ENCODE measurements at places on chromosomes 6 and 20.
A peak's percentile ranks its signal among the peaks of the same experiment; 100 is the strongest.

GRCh38 chr20:11032611-11033010, 358.8 kb upstream of the JAG1 start:
- DNase-seq = no peak

DNA sequence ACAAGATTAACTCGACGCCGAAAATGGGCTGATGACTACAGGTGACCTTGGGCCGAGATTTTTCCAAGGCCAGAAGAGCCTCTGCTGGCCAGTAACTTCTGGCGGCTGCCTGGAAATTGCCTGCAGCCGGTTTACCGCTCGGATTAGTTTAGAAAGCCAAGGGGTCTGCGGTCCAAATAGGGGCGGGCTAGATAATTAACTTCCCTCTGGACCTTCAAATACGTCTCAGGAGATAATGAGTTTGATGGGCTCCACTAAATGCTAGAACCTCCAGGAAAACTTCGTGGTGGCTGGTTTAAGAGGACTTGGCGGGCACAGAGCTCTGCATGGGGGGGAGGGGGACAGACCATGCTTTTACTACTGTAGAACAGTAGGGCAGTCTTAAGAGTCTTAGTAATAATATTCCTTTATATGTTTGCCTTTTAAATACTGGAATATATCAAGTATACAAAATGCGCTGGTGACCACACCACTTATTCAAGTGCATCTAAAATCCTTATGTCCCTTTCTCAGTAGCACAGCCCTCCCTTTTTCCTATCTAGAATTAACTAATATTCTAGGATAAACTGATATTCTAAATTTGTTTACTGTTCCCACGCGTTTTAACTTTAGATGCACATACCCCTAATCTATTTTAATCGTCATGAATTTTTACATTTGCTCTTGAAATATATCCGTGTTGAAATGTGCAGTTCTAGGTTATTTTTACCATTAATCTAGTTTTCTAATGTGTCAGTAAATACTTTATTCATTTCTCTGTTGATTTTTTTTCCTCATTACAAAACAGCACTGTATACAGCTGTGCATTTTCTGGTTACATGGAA, 107.5 kb upstream of the PRSS16 start:
- DNase-seq = no peak

DNA sequence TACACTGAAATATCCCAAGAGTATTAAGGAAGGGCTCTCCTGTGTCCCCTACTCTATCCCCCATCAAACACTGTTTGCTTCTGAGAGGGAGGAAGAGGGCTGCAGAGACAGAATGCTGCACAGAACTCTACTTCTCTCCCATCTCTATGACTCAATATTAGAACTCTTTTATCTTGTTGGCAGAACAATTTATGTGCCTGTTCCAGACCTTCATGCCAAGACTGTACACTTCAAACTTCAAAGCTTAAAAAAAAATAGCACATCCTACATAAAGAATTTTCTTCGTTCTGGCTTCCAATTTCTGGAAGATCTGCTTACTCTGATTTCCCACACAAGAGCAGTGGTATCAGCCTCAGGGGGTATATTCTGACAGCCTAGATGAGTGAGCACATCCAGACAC, 19.6 kb upstream of the GPR63 start:
- DNase-seq = no peak

GRCh38 chr6:132190815-132191175, 210.5 kb downstream of the MOXD1 start:
- DNase-seq = no peak

DNA sequence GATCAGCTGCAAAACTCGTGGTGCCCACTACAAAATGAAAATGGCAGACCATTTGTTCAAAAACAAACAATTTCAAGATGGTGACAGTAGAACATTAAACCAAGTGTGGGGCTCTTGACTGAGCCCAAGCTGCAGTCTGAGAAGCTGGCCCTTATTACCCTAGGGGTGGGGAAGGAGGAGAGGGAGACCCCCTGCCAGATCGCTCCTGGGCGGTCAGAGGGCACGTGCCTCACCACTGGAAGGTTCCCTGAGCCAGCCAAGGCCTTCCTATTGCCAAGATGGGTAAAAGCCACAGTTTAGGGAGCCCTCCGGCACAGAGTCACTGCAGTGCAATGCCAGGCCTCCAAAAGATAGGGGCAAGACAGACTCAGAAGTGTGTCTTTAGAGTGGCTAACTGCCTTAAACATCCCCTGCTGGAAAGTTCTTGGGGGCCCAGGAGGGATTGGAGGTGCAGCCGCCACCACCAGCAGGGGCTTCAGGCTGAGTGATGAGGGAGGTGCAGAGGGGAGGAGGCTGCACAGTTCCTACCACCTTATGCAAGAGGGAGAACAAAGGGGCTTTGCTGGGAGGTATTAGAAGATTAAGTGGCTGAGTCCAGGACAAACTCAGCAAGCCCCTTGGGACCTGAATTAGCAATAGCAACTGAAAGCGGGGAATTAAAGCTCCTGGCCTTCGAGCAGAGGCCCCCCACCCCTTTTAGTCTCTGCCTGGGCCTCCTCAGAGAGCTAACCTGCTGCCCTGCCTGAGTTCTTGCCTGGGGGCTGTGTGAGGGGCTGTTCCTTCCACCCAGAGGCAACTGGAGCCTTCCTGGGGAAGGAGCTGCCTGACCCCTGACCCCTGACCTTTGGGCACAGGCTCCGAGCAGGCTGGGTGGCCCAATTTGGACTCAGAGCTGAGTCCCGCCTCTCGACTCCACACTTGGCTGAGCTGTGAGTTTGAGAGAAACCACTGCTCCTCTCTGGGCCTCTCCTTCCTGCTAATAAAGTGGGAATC, 88.4 kb downstream of the VEGFA start:
- no peak for DNase-seq

- DNase-seq = no peak
These were observed 121.0 kb downstream of the PREX1 start for GRCh38 chr20:48706710-48707365.

DNA sequence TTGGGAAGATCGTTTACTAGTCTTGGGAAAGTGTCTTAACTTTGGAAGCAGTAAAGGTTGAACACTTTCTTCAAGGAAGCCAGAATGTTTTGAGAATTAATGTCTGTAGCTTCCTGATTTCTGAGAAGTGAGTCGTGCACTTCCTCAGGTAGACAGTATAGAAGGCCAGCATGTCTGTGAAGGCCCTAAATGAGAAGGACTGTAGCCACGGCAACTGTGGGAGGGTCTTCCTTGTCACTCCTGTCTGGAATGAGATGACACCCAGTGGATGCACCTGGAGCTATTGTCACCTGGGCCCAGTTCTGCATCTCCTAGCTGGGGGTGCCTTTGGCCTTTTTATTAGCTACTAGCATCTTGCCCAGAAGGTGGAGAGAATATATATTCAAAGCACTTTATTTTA, 8.8 kb downstream of the STX16 start:
- no peak for DNase-seq

- DNase-seq = no peak
These were observed 30.2 kb upstream of the DACT2 start for GRCh38 chr6:168349718-168350210.

- DNase-seq = no peak
These were observed 158.1 kb downstream of the DTNBP1 start for GRCh38 chr6:15504581-15505350.

DNA sequence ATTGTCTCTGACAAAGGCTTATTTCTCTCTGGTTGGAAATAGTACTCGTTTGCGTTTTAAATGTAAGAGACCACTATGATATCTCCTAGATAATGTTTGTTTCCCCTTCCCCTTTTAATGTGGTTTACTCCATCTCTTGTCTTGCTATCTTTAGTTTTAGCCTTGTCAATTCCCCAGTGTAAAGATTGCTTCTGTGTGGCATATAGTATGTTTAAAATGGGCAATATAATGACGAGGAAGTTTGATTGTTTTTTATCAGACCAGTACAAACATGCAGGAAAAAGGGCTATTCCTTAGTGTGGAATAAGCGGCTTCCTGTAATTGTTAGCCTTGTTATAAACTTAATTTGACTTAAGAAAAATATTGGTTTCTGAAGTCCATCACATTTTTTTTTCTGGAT, 3.1 kb downstream of the QKI start:
- DNase-seq = no peak

GRCh38 chr6:119112812-119113530, 34.5 kb upstream of the FAM184A start:
- no peak for DNase-seq

- no peak for DNase-seq
These were observed 213.5 kb downstream of the RFPL4B start for GRCh38 chr6:112560651-112561050.

GRCh38 chr6:32332433-32332832, 39.3 kb downstream of the TSBP1 start:
- DNase-seq = no peak

DNA sequence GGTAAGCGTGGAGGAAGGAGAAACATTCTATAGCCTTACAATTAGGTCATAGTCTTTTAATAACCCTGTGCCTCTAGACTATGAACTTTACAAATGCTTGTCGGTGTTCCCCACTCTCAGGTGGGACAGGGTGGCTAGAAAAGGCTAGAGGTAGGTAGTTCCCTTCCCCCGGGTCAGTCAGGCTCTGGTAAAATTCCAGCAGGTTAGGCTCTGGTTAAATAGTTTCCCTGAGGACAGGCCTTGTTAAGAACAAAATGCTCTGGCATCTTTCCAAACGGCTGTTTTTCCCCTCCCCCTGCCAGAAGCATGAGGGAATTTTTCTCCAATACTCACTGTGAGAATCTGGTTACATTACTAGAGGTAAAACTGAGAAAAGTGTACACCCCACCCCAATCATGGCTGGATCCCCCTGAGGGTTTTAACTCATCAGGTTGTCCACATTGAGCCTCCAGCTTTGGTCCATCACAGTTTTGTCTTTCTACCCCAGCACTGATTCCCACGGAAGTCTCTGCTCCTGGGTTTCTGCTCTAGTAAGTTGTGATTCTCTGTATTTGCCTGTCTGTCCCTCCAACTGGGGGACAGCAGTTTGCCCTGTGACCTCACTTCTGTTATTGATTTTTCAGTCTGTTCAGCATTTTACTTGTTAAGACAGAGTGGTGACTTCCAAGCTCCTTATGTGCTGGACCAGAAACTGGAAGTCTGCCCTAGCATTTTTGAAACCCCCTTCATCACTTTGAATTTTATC, 84.7 kb upstream of the ADGRF1 start:
- no peak for DNase-seq

DNA sequence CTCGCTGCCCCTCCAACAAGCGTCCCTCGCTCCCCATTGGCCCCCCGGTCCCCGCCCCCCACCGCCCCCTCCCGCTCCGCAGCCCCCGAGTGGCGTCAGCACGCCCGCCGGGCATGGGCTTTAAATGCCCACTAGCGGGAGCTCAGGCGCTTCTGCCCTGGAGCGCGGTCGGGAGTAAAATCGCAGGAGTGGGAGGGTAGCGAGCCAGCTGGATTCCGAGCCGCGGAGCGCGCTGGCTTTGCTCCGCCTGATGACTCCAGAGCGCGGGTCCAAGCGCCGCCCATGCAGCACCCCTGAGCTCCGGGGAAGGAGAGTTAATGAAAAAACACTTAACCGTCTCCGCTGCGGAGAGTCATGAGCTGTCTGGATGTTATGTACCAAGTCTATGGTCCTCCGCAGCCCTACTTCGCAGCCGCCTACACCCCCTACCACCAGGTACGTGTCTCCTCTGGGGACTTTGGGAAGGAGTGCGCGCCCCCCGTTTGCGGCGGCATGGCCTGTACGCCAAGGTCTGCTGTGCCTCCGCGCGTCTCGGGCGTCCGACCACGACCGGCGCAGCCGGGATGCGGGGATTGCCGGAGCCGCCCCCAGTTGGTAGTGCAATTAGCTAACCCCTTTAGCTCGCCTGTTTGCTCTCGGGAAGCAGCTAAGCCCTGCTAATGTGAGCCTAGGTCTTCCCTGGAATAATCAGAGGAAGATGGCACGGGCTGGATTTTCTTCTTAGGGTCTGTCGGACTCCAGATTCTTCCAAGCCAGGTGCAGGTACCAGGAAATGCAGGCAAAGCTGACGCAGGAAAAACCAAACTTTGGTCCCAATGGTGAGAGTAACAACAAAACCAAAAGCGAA, at the start of gene VGLL2:
Gene VGLL2 (plus strand): TSS at position 149 of the 847 bp plus-strand sequence. CDS start 206 bp downstream, at position 355.
- no peak for DNase-seq

DNA sequence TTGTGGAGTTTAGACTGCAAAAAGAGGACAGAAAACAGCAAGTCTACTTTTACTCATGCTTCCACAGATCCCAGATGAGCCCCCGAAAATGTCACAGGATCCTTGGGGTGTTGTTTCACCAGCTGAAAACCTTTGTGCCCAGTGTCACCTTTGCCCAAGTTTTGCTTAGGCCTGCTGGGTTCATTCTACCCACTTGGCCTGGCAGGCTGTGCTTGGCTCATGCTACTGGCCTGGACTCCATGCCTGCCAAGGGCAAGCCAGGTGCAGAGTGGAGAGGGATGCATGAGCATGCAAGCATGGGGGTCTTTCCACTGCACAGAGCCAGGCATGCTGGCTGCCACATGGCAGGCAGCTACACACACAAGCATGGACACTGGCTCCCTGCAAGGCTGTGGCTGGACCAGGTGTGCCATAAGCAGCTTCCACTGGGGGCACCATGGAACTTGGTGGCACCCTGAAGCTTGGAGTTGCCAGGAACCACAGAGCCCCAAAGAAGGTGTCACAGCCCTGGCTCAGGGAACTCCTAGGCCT, 1082.0 kb downstream of the KHDRBS2 start:
- no peak for DNase-seq

GRCh38 chr6:29834564-29835436, 7.2 kb downstream of the HLA-G start:
- DNase-seq = peak; percentile 52

DNA sequence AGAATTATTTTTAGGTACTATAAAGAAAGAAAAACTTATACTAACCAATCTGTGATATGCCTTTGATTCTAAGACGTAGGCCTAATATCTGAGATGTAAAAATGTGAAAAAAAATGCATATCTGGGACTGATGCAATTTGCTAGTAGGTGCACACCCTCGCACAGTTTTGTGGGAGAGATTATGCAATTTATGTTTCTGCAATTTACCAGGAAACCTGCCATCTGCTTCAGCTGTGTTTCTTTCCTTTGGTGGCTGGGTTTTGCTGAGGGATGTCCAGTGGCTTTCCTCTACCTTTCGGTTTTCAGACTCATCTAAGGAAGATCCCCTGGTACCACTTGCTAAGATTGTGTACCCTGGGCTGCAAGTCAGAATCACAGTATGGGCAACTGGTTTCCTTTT, 186.9 kb downstream of the ZFP64 start:
- no peak for DNase-seq

GRCh38 chr20:36441027-36441414, 100.3 kb upstream of the MYL9 start:
- no peak for DNase-seq

DNA sequence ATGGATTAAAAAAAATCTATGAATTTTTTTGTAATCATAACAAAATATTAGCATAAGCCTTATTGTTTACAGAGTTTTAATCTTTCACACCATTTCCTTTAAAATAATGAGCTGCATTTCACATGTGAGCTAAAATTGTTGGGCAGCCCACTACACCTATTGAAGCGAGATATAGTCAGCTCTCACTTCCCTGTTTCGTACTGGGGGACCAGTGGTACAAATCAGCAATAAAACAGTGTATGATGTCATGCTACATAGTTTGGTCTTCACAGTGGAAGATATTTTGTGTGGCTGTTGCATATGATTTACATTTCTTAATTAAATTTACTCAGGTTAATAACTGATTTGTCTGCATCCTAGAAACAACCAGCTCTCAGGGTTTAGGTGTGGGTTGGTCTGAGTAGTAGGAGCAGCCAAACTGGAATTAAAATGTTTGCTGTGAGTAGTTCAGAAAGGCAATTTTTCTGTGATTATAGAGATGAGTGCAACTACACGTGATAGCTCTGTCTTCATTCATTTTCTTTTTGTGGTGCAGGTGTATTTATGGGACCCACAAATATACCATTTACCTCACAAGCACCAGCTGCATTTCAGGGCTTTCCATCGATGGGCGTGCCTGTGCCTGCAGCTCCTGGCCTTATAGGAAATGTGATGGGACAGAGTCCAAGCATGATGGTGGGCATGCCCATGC, 99.3 kb downstream of the B3GAT2 start:
- no peak for DNase-seq

Data from activated T-cell treated with anti-CD3 and anti-CD28 coated beads for 4 hours (primary cell).